ENCODE measurements at places on chromosomes 6 and 20.

GRCh38 chr20:8829256-8829655 is 239.6 kb upstream of the PLCB4 start:
- DNase-seq = no peak

DNA sequence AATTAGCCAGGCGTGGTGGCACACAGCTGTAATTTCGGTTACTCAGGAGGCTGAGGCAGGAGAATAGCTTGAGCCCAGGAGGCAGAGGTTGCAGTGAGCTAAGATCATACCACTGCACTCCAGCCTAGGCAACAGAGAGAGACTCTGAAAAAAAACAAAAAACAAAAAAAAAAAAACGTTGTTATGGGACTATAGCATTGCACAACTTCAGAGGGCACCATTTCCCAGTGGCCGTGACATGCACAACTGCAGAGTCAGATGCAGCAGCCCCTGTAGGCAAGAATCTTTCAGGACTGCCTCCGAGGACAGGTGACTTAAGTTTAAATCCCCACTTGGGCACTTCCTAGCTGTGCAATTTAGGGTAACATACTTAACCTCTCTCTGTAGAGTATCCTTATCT is 64.0 kb downstream of the ZNF217 start:
- DNase-seq = no peak

- no peak for DNase-seq
Observed at GRCh38 chr6:33384581-33385020, 7.0 kb upstream of the KIFC1 start.

DNA sequence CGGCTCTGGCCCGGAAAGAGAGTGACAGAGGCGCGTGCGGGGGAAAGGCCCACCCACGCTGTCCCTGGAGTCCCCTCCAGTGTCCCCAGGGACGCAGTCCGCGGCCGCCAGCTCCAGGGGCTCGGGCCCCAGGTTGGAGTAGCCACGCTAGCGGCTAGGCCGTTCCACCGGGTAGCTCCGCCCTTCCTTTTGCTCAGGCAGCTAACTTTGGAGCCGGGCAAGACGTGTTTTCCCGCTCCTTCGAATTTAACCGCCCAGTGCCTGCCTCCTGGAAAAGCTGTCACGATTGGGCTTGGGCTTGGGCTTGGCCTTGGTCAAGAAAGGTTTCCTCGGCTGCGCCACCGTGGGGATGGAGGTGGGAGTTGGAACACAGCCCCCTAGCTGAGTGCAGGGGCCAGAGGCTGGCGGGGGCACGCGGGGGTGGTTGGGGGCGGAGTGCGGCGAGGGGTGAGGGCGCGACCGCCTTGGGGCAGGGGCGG is 4.7 kb downstream of the LINC00237 start:
- no peak for DNase-seq

DNA sequence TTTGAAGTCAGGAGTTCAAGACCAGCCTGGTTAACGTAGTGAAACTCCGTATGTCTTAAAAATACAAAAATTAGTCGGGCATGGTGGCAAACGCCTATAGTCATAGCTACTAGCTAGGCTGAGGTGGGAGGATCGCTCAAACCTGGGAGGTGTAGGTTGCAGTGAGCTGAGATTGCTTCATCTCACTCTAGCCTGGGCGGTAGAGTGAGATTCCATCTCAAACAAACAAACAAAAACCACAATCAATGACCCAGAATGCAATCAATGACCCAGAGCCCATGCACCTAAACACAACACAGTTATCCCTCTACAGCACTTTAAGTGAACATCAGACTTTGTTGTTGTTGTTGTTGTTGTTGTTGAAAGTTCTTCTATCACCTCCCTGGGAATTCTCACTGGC is 77.9 kb downstream of the MYB start:
- no peak for DNase-seq

DNA sequence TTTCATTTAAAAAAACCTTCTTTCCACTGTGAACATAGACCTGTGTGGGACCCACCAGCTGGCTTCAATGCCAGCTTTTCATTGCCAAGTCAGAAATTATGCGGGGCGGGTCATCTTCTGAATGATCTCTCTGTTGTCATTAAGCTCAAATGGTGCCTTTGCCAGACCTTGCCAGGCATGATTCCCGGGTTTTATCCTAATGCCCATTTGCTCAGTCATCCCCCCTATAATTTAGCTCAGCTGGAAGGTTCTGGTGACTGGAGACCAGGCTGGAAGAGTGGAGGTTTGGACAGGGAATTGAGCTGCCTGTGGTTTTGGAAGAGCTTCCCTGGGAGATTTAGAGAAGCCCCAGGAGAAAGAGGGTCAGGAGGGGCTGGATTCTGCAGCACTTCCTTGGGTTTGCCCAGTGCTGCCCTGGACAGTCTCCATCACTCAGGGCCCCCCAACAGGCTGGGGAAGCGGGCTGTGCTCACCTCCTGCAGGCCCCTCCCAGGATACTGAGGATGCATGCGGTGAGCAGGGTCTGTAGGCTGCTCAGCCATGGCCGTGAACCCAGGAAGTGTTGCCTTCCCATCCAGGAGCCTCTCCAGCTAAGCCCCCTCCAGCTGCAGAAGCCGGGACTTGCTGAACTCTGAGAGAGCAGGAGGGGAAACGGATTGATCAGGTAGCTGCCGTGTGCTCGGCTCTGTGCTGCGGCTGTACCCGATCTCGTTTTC is 273.0 kb downstream of the CDH4 start:
- no peak for DNase-seq

DNA sequence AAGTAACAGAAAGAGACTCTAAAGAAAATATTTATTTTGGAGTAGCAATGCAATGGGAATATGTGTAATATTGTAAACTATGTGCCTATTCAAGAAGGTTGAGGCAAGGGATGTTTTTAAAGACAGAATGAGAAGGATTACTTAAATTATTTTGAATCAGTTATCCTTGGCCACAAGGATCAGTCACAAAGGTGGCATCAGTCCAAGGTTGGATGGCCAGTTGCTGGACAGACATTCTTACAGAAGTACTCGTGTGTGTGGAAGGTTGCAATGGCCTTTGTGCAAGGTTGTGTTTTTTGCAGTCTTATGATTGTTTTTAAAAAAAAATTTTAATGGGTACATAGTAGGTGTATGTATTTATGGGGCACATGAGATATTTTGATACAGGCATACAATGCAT is 2.0 kb downstream of the QRSL1 start:
- no peak for DNase-seq

GRCh38 chr20:61564628-61565027 is 312.6 kb downstream of the CDH4 start:
- DNase-seq = no peak

DNA sequence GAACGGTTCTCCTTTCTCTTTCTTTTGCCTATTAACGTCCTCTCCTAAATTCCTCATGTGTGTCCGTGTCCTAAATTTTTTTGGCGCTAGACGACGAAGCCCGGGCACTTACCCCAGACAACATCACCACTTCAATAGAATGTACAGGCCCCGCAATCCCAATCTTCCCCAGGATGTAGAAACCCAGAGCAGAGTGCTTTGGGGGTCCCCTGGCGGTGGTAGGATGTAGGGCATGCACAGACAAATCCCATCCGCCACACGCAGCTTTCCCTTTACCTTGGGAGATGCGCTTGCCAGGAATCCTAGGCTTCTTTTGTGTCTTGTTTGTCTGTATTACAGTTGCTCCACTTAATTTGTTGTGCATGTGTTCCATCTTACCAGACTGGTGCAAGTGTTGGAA is 417.3 kb upstream of the ARID1B start:
- no peak for DNase-seq
